ENCODE measurements at places on chromosomes 4 and X.
A peak's percentile ranks its signal among the peaks of the same experiment; 100 is the strongest.

- no peak for DNase-seq
These were observed 66.4 kb upstream of the BANK1 start for GRCh38 chr4:101724093-101724492.

- DNase-seq: no peak
These were observed 81.6 kb downstream of the MID1 start for GRCh38 chrX:10538831-10539230.

- DNase-seq: no peak
These were observed 4.2 kb upstream of the NOCT start for GRCh38 chr4:139011225-139011950.

GRCh38 chrX:51144828-51145442 is 187.7 kb upstream of the NUDT10 start:
- peak; percentile 18 for DNase-seq

DNA sequence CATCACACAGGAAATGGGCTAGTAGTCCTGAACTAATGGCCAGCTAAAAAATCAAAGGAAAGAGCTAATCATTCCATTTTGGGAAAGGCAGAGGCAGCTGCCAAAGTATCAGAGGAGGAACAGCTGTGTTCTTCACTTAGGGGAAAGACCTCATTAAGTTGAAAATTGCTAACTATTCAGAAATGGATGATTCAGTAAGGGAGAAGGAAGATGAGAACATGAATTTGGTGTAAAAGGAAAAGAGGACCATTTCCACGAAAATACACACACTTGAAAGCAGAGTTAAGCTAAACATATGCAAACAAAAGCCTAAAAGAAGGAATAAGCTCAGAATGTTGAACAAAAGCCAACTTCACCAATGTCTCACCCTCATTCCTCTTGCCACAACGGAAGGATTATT is 90.4 kb downstream of the PCDH19 start:
- no peak for DNase-seq

DNA sequence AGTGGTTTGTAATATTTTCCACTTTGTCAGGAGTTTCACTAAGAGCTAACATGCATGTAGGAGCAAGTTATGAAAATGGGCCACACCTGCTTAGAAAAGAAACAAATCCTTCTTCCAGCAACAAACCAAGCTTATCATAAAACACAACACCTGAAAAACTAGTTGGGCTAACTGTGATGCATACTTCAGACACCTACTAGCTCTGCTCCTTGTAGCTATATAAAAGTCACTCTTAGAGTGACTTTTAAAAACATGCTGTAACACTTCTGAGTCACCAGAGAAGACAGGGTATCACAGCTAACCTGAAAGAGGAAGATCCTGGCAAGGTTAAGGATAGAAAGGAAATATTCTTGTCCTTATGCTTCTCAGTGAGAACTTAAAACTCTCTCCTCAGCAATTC is 3.6 kb upstream of the SLAIN2 start:
- DNase-seq: no peak

DNA sequence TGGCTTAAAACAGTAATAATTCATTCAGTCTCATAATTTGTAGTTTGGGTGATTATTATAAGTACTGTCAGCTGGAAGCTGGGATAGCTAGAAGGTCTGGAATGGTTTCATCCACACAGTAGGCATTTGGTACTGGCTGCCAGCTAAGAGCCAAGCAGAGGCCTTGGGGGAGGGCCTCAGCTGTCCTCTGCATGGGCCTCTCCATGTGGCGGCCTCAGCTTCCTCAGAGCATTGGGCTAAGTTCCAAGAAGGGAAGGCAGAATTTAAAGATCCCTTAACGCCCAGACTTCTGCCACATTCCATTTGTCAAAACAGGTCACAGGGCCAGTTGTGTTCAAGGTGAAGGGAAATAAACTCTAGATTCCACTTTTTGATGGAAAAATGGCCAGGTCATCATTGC is 93.3 kb downstream of the NEUROG2 start:
- DNase-seq: no peak

DNA sequence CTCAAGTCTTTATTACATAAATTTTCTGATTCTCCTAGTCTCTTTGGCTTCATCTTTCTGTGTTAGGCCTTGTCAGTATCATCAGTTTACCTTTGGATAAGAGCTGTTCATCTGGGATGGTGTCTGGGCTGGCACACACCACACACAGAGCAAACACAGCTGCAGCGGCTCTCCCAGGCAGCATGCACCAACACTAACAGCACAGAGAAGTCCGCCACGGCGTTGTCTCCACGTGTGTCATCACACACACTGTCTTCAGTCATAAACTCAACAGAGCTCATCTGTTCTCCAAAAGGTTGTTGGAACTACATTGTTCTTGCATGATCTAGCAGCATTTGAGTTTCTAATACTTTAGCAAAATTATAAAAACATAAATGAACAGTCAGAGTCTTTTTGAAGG is 851.9 kb upstream of the FRG1 start:
- DNase-seq: no peak

DNA sequence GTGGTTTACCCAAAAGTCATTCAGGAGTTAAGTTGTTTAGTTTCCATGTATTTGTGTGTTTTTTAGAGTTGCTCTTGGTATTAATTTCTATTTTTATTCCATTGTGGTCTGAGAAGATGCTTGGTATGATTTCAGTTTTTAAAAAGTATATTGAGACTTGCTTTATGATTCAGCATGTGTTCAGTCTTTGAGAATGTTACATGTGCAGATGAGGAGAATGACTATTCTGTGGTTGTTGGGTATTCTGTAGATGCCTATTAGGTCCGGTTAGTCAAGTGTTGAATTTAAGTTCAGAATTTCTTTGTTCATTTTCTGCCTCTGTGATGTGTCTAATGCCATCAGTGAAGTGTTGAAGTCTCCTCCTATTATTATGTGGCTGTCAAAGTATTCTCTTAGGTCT is 249.4 kb downstream of the ARHGAP10 start:
- DNase-seq: no peak

DNA sequence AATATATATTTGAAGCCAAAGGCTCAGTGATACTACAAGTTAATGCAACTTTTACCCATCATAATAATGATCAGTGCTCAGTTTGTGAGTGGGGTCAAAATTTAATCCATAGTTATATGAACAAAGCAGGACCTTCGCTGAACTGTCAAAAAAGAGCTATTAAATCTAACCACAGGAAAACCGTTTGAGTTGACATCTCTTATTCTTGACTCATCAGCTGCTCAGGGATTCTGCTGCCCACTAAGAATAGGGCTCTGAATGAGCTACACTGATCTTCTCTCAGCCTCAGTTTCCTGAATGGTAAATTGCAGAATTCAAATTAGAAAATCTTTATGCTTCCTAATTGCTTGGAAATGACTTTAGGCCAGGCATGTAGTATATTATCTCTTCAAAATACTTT is 44.9 kb upstream of the NAP1L5 start:
- no peak for DNase-seq

DNA sequence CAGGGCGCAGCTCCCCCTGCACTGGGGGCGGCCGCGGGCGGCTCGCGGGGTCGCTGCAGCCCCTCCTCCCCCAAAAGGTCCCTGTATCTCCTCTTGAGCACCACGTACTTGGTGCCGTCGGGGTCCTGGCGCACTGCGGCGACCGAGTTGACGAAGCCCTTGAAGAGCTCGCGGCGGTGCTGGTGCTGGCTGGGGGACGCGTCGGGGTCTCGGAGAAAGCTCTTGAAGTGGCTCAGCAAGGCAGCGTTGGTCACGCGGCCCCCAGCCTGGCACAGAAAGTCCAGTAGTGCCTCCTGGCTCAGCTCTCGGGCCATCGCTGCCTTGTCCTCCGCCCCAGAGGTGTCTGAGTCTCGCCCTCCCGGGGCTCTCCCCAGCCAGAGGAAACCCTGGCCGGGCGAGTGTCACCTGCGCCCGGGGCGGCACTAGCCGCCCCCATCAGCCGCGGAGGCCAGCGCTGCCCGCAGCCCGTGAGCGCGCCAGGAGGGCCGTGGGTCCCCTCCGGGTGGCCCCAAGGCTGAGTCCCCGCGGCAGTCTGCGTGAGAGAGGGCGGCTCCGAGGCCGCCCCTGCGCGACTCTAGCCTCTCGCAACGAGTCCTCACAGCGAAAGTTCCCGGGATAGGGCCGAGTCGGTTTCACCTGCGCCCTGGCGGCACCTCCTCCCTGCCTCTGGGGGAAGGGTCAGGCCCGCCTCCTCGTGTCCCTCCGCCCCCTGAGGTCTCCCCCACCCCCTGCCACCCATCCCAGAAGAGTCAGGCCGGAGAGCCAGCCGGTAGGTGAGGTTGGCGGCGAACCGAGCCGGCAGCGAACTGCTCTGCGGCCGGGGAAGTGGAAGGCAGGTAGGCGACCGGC is at the start of gene SOWAHB:
Gene SOWAHB (minus strand): TSS at position 609 of the 849 bp plus-strand sequence. CDS start 295 bp downstream, at position 314.
- DNase-seq: no peak

GRCh38 chr4:154349829-154350228 is 141.8 kb downstream of the DCHS2 start:
- no peak for DNase-seq

- no peak for DNase-seq
These were observed 15.9 kb upstream of the CXCL5 start for GRCh38 chr4:74014332-74014731.

DNA sequence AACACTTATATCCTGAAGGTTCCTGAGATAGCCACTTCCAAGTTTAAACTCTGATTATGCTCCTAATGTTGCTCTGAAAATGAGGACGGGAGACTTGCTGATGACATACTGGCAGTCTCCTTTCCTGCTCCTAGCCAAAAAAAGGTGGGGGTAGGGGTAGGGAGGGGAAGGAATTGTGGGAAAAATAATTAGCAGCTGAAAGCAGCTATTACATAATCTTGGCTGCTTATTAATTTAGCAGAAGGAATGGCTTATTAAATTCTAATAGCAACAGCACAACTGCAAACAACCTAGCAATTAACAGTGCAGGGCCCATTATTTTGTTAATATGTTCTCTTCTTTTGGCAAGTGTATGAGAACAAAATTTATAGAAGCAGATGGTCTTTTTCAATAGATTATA is 2.0 kb upstream of the AP1S2 start:
- no peak for DNase-seq

GRCh38 chr4:159105761-159106243 is 2.9 kb downstream of the RAPGEF2 start:
- DNase-seq: peak; percentile 13

DNA sequence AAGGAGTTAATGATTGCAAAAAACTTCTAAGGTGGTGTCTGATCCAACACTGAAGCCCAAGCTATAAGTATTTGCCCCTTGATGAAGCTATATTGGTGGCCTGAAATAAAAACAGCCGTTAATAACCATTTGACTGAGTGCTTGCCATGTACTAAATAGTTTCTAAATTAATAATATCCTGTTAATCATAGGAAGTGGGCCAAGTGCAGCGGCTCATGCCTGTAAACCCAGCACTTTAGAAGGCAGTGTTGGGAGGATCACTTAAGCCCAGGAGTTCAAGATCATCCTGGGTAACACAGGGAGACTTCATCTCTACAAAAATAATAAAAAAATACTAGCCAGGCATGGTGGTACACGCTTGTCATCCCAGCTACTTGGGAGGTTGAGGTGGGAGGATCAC is 8.3 kb downstream of the NDP start:
- no peak for DNase-seq

DNA sequence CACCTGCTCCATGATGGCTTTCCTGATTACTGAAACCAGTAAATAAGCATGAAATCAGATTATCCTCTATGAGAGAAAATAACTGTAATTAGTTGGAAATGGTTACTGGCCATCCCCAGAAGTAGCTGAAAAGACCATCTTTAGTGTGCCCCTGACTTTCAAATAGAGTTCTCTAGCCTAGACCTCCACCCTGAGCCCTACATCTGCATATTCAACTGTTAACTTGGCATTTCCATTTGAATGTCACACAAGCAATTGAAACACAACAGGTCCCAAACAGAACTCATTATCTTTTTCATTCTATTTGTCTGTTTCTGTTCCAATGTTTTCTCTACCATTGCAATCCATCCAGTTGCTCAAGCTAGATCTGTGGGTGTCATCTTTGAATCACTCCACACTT is 952.3 kb downstream of the RPA4 start:
- no peak for DNase-seq

DNA sequence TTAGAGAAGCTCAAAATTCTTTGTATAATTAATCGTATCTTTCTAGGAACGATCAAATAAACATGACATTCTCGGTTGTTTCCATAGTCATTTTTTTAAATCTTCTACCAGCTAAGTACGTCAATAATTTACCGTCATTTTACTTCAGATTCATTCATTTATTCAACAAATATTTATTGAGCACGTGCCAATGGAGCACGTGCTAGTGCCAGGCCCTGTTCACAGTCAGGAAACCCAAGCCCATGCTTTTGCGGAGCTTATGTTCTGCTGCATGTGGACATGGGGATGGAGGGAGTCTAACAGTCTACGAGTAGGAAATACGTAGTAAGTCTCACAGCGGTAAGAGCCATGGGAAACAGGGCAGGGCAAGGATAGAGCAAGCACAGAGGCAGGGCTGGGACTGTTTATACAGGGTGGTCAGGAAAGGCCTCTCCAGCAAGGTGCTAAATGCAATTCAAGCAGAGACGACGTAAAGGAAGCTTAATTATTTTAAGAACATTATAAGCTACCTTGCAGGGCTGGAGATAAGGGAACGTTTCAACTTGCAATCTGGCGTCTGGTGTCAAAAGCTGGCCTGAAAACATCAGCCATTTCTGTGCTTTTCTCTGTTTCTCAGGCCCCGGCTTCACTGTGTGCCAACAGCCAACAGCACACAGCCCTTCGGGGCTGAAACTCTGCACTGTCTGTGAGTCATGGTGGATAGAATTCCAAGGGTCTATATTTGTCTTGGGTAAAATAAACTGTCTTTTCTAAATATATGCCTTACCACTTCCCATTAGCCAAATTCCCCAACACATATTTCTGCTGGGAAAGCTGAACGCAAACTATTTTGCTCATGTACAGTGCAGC is 517.1 kb upstream of the ZFP42 start:
- DNase-seq: no peak

DNA sequence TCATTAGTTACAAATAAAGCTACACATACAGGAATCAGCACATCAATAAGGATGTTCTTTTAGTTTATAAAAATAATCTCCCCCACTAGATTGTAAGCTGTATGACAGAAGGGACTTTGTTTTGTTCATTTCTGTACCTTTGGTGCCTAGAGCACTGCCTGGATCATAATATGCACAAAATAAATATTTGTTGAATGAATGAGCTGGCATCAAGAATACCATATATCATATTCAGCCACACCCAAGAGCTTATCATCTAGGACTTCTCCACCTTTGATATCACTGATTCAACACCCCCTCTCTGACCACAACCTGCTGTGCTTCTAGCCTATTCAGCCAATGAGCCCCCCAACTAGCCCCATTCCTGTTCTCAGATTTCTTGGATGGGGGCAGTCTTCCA is 10.6 kb downstream of the SYTL4 start:
- no peak for DNase-seq

DNA sequence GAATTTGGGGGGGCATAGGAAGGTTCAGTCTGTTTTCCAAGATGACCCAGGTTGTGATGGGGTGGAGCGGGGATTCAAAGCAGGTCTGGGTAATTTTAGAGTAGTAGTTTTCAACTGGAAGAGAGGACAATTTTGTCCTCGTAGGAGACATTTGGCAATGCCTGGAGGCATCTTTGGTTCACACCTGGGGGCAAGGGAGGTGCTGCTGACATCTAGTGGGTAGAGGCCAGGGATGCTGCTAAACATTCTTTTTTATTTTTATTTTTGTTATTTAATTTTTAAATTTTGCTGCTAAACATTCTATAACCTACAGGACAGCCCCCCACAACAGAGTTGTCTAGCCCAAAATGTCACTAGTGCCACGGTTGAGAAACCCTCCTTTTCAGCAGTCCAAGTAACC is 1.9 kb downstream of the RAB9A start:
- no peak for DNase-seq

GRCh38 chr4:69832326-69833030 is 27.5 kb downstream of the SULT1E1 start:
- no peak for DNase-seq

All from Ammon's horn (tissue), 1 donor.